Sigmoid colon (tissue), 7 donors: ENCODE measurements at places on chromosomes 1 and 21. TPM values are rescaled to one million over a fixed set of nuclear protein-coding genes. Genes with fewer than 3 reads are reported as not detected.

DNA sequence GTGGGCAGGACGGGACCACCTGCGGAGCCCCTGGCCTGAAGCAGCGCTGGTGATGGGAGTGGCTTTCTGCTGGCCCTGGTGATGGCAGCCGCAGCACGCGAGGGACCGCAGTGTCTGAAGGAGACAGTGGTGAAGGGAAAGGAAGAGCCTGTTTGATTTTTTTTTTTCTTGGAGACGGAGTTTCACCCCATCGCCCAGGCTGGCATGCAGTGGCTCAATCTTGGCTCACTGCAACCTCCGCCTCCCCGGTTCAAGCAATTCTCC is 40.2 kb upstream of the TRAPPC10 start:
- no peak for DNase-seq

- no peak for DNase-seq
Observed at GRCh38 chr1:2580691-2581090, 5.9 kb upstream of the PRXL2B start.

DNA sequence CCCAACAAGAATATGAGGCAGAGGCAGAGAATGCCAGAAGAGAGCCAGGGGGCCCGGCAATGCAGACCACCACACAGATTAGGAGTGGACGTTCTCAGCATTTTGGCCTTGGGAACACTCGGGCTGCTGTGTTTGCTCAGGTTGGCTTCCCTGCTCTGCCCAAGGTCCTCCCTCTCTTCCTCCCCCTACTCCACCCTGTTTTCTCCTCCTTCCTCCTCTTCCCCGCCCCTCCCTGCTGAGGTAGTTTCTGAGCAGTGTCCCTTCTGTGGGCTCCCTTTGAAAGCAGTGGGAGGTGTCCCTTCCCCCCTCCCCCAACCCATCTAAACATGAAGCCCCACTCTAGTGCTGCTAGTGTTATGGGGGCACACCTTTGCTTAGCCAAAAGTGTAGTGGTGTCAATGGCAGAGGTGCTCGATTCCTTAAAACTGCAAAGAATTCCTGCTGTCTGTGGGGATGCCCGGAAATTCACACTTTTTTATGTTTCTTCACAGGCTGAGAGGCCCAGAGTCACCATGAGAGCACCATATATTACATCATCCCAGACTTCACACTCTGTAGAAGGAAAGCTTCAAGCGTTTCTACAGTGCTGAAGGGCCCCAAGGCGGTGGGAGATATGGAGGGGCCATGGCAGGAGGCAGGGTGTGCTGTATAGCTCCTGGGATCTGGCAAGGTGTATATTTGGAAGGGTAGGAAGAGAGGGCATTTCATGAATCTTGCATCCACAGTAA is at the start of gene HHIPL2:
HHIPL2 (minus strand) TSS at position 161 of the 728 bp plus-strand sequence; CDS start at position 101, 60 bp downstream.
- no peak for DNase-seq

Gene NHLH1
- total RNA-seq: under 0.01 TPM

- DNase-seq: no peak
Observed at GRCh38 chr1:220746851-220747250, 1.3 kb upstream of the MTARC2 start.

GRCh38 chr1:6873298-6874015 is 88.2 kb downstream of the CAMTA1 start:
- DNase-seq: no peak

DNA sequence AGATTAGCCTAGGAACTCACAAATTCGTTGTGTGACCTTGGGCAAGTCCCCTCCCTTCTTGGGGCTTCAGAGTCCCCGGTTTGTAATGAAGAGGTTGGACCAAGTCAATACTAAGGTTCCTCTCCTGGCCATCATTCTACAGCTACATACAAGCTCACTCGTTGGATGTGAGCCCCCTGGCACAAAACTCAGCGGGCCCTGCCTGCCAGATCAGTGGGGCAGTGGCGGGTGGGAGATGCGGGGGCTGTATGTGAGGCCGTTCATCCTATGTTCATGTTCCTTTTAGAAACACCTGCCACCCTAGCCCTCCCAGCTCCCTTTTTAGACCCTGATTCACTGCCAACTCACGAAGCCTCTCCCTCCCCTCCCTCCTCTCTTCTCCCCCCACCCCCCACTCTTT is 2.1 kb downstream of the DLGAP3 start:
- DNase-seq: no peak

- no peak for DNase-seq
Observed at GRCh38 chr1:23110391-23110790, 58.3 kb downstream of the LUZP1 start.

DNA sequence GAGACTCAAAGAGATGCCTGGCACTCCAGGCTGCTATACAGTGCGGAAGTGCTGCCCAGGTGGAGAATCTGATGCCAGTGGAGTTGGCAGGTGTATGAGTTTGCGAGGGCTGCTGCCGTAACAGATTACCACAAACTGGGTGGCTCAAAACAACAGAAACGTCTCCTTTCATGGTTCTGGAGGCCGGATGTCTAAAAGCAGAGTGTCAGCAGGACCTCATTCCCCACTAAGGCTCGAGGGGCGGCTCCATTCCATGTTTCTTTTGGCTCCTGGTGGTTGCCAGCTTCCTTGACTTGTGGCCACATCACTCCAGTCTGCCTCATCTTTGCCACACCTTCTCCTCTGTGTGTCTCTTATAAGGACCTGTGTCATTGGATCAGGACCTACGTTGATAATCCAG is 10.0 kb downstream of the RCSD1 start:
- no peak for DNase-seq

Gene RBP7
- total RNA-seq: 11.4 TPM

Gene NBPF19
- 15.8 TPM for total RNA-seq

Gene LRRC40
- 14.0 TPM for total RNA-seq

Gene MNDA
- 7.7 TPM for total RNA-seq

Gene FMO4
- 4.3 TPM for total RNA-seq

Gene DAB1
- 0.82 TPM for total RNA-seq

DNA sequence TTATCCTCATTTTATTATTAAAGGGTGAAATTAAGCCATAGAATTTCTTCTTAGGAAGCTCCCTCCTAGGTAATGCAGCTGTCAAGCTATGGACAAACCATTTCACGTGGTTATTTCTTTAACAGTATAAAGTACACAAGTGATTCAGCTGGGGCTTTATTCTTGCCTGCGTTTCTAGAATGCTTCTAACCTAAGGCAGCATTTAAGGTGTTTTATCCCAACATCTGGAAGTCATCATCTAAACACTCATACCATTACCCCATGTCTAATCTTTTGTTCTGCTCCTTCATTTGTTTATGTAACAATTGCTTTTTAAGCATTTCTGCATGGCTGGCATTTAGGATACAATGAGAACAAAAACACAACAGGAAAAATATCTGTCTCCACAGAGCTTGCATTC is 829.2 kb upstream of the ADAMTS5 start:
- DNase-seq: no peak

- no peak for DNase-seq
Observed at GRCh38 chr1:173268786-173269277, 61.7 kb upstream of the TNFSF4 start.

GRCh38 chr1:91148641-91149069 is 126.8 kb upstream of the ZNF644 start:
- DNase-seq: no peak

Gene IVL
- not detected for total RNA-seq

Gene MAGI3
- 22.2 TPM for total RNA-seq

Gene RGS16
- 0.83 TPM for total RNA-seq
